ENCODE measurements at places on chromosomes 6 and 20.

DNA sequence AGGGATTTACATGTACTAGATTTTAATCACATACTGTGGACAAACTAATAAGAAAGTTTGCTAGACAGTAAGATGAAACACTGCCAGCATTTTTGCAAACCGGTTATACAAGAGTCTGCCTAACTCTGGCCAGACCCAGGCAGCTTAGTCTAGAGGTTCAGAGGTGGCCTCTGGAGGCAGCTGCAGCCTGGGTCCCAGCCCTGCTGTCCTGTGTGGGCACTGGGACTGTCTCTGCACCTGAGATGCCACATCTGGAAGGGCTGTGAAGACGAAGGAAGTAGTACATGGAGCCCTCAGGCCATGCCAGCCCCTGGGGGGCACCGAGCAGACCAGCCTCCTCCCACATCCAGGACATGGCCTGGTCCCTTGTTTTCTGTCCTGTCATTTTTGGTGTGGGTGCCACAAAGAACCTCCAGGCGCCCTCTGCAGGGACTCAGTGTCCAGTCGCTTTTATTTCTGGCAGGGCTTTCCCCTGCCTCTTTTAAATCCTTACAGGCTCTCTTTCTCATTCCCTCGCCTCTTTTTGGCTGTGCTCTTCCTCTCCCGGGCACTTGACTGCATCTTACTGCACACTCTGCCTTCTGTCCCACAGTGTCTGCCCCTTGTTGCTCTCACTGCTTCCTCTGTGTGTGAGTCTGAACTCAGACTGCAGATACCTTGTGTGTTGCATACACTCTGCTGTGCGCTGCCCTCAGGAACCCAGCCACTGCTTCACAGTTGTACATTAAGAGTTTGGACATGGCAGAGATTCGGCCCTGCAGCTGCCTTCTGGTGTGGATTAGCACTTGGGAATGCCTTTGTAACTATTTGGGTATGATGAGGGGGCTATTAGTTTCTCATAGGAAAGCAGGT lies 216.7 kb downstream of the ZDHHC14 start:
- DNase-seq: no peak

DNA sequence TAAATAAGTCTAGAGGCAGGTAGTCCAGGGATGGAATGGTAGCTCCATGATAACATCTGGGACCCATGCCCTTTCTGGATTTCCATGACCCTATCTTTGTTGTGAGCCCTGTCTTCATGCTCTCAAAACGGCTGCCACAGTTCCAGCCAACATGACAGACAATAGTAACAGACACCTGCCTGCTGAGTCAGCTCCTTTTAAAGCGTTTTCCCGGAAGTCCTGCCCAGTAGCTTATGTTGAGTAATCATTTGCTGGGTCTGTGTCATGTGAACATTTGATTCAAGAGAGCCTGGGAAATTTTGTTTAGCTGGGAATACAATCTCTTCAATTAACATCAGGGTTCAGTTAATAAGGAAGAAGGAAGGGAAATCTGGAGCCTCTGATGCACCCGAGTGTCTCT lies 262.2 kb upstream of the SULF2 start:
- no peak for DNase-seq

DNA sequence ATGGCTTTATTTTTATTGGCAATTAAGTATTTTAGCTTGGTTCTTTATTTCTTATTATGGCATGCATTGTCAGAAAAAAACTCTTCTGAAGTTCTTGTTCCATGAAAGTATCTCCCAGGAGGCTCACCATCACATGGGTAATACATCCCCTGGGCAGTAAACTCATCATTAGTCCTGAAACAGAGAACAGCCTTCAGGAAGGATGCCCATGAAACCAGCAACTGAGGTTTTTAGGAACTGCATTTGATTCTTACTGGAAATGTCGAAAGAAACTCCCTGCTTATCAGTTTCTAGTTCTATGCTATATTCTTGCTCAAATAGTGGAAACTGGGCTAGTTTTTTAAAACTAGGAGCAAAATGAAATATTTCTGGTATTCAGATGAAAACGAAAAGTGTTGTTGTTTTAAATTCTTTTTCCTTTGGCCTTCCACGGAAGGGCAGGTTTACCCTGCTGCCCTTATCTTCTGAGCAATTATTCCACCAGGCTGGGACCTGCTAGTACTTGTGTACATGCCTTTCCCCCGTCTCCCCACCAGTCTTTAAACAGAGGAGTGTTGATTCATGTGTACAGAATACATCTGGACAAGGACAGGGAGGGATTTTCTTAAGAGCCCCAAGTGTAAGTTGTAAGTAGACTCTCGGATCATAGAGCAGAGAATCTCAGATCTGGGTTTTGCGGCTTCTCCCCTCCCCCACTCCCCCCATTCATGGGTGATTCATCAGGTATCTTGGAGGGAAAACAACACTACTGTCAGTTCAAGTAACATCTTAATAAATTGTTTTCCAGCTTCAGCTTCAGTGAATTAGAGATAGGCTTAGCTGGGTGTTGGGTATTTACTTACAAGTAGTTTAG lies 81.5 kb downstream of the RTN4IP1 start:
- DNase-seq: no peak

DNA sequence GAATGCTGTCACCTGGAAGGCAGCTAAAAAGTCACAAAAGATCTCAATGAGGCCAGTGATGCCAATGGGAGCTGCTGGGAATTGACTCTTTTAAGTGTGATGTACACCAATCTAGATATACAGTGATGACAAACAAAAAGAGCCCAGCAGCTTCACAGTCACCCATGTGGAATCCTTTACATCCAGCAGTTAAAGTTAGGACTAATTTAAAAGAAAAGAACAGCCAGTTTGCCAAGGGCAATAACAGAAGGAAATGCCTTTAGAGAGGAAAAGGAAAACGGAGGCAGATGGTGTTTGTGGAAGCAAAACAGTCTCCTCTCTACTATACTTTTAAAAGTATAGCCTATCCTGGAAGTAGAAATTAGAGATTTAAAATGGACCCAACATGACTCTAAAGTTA lies 873.5 kb downstream of the EPHA7 start:
- no peak for DNase-seq

- DNase-seq: no peak
Observed at GRCh38 chr6:8888468-8888867, 453.1 kb upstream of the SLC35B3 start.

GRCh38 chr20:40915756-40916155 lies 112.9 kb upstream of the TOP1 start:
- DNase-seq: no peak

DNA sequence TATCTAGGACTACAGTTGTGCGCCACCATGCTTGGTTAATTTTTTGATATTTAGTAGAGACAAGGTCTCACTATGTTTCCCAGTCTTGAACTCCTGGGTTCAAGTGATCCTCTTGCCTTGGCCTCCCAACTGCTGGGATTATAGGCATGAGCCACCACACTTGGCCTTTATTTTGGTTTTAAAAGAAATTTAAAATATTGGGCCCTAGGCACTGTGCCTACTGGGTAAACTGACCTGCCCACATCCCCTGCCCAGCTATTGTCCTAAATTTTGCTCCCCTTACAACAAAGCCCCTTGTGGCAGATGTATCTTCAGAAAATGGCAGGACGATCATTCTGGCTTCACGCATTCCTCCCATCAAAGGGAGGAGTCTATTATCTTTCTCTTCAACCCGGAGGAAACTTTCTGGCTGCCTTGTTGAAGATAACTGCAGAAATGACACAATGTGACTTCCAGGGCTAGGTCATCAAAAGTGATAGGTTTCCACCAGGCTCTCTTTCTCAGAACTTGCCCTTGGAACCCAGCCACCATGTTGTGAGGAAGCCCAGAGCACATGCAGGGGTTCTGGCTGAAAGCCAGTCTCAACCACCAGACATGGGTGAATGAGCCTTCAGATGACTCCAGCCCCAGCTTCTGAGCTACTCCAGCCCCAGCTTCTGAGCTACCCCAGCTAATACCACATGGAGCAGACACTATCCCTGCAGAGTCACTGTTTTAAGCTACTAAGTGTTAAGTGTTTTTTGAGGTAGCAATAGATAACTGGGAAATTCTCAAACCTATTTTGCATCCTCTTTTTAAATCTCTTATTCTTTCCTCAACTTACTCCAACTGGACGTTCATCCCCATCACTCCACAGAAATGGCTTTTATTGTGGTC lies 4.6 kb upstream of the GUCA1B start:
- DNase-seq: no peak

GRCh38 chr6:114997813-114998292 lies 655.0 kb upstream of the HS3ST5 start:
- no peak for DNase-seq

- DNase-seq: no peak
Observed at GRCh38 chr6:56720882-56721281, 78.2 kb upstream of the DST start.

DNA sequence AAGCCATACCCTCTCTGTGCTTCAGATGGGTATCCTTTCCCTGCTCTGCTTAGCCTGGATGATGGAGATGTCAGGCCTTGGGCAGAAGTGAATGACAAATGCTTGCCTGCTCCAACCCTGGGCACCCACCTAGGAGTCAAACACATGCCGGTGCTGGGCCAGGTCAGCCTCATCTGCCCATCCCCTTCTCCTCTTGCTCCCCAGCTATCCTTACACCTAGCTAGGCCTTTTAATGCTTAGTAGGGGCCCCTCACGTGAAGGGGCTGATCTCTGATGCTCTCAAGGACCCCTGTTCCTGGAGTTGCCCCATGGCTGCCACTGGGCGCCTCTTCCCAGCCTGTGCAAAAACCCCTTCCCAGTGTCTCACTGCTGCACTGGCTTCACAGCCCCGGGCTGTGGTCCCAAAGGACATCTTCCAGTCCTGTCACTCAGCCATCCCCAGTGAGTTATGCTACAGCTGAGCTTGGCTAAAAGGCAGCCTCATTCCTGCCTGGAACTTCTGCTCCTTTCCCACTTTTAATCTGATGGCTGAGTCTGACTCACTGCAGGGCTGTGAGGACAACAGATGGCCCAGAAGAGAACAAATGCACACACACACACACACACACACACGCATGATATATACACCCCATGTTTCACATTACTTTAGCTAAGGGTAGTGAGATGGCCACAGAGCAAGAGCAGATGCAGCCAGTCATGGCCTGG lies 12.8 kb upstream of the SDCBP2 start:
- no peak for DNase-seq

GRCh38 chr6:14128012-14128411 lies 10.4 kb downstream of the CD83 start:
- no peak for DNase-seq

DNA sequence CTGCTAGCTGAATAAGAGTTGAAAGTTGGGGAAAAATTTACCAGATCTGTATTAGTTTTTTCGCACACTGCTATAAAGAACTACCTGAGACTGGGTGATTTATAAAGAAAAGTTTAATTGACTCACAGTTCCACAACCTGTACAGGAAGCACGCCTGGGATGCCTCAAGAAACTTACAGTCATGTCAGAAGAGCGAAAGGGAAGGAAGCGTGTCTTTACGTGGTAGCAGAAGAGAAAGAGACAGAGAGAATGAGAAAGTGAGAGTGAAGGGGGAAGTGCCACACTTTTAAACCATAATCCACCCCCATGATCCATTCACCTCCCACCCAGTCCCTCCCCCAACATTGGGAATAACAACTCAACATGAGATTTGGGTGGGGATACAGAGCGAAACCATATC lies 79.6 kb downstream of the KHDC1L start:
- no peak for DNase-seq

GRCh38 chr6:4316867-4317400 lies 181.6 kb upstream of the ECI2 start:
- no peak for DNase-seq

DNA sequence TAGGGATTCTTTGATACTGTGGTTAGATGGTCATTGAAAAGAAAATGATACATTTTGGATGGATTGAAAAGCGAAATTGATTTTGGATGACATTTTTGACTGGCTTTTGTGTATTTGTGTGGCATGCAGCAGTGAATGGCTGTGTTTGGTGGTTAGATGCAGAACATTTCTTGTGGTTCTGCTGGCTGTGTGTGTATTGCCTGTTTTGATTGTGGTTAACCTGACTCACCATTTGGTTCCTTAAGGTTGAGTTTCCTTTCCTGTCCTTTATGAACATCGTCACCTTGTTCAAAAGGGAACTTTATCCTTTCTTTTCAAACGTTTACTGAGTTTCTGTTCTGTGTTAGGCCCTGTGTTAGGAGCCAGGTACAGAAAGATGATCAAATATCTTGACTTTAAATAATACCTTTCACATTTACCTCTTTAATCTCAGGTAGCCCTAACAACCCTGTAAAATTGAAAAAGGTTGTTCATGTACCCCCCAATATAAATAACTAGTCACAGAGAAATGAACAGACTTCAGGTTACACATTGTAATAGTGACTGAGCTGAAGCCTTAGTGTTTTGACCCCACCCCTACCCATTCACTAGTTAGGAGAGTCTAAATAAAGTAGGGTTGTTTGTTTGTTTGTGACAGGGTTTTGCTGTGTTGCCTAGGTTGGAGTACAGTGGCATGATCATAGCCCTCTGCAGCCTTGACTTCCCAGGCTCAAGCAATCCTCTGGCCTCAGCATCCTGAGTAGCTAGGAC lies 23.8 kb downstream of the ANKS1A start:
- DNase-seq: no peak

- no peak for DNase-seq
Observed at GRCh38 chr20:41352666-41353065, 12.0 kb downstream of the LPIN3 start.

- DNase-seq: no peak
Observed at GRCh38 chr6:121395736-121396135, 39.7 kb upstream of the GJA1 start.

DNA sequence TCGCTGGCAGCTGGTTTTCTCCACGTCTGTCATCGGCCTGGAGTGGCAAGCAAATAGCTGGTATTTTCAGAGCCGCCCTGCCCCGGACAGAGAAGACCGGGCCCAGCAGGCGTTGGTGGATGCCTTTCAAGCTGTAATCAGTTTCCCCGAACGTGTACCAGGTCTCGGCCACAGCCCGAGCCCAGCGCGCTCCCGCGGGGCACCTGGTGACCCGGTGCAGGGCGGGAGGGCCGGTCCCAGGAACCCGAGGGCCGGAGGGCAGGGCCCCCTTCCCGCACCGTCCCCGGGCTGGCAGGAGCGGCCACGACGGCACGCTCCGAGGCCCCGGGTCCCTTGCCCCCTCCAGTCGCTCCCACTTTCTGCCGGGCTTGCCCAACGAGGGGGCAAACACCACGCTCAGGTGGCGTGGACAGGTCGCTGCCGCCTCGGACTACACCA lies 348 bp upstream of the PYGB start:
- no peak for DNase-seq

- no peak for DNase-seq
Observed at GRCh38 chr6:73671911-73672685, 18.3 kb upstream of the SLC17A5 start.

DNA sequence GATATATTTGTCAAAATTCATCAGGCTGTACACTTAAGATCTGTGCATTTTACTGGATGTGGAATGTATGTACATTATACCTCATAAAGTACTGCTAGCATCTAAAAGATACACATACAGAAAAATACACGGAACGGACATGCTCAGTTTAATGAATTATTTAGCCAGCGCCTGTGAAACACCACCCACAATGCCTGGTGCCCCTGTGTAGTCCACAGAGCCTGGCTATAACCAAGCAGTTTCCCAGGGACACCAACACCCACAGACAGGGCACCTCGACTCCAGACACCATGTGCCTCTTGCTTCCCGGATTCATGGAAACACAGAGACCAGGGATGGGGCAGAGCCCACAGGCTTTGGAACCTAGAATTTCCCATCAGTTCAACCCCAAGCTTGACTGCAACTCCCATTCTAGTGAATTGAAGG lies 17.4 kb upstream of the ARMC12 start:
- no peak for DNase-seq
